Pancreas (tissue), 10 donors: ENCODE measurements at places on chromosomes 5 and 9. TPM values are rescaled to one million over a fixed set of nuclear protein-coding genes. Genes with fewer than 3 reads are reported as not detected.

Gene SOWAHA
- polyA plus RNA-seq = 1.4 TPM

Gene IFNA21
- polyA plus RNA-seq = not detected

Gene RANBP17
- 4.6 TPM for polyA plus RNA-seq

Gene HTR1A
- not detected for polyA plus RNA-seq

Gene EQTN
- 0.33 TPM for polyA plus RNA-seq

Gene GPR151
- polyA plus RNA-seq = not detected

Gene SLC45A2
- 0.26 TPM for polyA plus RNA-seq
